ENCODE measurements at places on chromosomes 6 and 20.

DNA sequence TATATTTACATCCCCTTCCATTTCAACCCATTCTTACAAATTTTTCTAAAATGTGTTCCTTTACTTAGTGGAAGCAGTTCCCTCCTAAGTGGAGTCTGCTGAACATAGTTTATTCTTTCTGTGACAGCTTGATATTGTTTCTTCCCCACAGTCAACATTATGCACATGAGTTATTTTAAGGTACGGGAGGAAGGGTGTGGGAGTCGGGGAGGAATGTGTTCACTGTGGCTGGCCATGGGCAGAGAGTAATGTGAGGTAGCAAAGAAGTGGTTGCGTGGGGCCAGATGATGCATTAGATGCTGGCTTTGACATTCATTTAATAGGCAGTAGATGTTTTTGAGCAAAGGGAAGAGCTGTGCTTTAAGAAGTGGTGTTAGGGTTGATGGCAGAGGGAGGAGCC, 98.5 kb downstream of the ARMC2 start:
- no peak for DNase-seq

DNA sequence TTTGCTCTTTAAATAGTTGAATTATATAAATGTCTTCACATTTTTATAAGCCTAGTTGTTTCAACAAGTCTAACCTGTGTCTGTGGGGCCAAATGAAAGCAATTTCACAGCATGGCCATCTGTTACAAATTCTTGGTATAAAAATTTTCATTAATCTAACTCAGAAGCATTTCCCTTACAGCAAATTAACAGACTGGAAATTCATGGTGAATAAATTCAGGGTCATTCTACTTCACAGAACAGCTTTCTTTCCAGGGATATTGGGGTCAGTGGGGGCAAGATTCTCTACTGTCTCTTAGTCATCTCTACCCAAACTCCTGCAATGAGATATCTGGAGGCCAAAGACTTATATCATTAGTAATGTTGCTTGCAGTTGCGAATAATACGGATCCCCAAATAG, 352.1 kb downstream of the MMUT start:
- DNase-seq = no peak

DNA sequence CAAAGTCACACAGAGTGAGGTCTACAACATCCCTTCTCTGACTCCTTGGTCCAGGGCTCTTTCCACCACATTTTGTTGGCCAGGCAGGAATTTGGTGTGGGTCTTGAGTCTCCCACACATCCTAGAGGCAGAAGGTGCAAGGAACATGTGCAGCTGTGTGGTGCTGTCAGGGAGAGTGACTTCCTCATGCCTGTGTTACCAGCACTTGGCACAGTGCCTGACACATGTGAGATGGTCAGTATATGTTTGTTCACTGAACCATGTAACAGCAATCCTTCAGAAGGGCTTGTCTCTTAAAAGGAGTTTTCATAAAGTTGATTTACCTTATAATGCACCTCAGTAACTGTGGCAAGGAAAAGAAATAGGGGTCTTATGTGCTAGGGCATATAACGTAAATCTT, 168.5 kb downstream of the CDC5L start:
- no peak for DNase-seq

GRCh38 chr6:331622-332521, 39.6 kb downstream of the DUSP22 start:
- no peak for DNase-seq

- no peak for DNase-seq
Observed at GRCh38 chr6:85866758-85867401, 224.2 kb upstream of the SYNCRIP start.

DNA sequence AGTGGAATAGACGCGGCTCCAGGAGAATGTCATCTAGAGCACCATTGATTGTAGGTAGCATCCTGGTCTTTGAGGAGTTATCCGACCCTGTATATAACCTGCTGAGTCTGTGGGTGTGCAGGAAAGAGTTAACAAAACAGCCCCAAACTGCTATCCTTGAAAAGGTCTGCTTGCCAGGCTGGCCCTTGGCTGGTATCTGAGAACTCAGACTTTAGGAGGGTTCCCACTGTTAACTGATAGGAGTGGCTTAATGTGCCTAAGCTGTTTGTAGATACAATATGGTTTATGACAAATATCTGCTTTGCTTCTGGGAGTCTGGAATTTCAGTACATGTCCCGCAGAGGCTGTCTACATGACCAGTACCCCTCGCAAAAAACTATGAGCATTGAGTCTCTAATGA, 27.6 kb upstream of the MCUR1 start:
- no peak for DNase-seq

GRCh38 chr6:26064619-26065257, 22.5 kb upstream of the HFE start:
- peak; percentile 26 for DNase-seq

GRCh38 chr6:12717356-12717755, 789 bp downstream of the PHACTR1 start:
- DNase-seq = no peak

DNA sequence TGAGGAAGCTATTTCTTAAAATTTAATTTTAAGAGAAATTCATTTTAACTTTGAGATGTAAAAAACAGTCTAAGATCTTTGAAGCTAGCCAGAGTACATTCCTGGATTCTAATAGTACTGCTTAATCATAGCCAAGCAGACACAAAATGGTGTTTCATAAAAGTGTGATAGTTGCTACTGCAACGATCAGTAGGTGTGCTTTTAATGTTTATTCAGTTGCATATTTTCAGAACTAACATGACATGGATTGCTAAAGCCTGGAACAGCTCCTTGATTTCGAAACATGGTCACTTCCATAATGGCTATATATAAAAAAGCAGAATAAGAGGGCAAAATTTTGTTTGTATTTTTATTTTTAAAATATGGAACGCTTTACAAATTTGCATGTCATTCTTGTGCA, 35.5 kb downstream of the SESN1 start:
- DNase-seq = no peak

- no peak for DNase-seq
Observed at GRCh38 chr6:158926414-158926813, 73.6 kb downstream of the RSPH3 start.

GRCh38 chr20:44396369-44397130, 41.1 kb downstream of the HNF4A start:
- DNase-seq = no peak

DNA sequence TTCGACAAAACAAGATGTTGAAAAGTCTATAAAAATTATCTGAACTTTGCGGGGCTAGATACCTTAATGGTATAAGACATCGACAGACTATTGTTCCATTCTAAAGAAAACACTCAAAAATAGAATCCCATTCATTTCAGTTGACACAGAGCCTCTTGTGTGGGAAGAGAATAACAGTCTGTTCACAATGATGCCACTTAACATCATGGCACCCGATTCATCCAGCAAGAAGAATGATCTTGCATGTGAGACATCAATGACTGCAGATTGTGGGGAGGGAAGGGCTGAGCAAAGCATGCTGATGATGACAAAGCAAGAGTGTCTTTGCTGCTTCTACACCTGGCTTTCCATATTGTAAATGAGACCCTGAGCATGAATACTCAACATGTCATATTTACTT, 49.7 kb upstream of the ARMH2 start:
- DNase-seq = no peak

- DNase-seq = no peak
Observed at GRCh38 chr20:63417097-63417737, 55.2 kb downstream of the KCNQ2 start.

- DNase-seq = no peak
Observed at GRCh38 chr6:134031696-134032255, 20.6 kb downstream of the SLC2A12 start.

- DNase-seq = peak; percentile 71
Observed at GRCh38 chr20:45890077-45890984, 677 bp downstream of the NEURL2 start.

- no peak for DNase-seq
Observed at GRCh38 chr20:63060057-63060991, 53.6 kb upstream of the BHLHE23 start.

DNA sequence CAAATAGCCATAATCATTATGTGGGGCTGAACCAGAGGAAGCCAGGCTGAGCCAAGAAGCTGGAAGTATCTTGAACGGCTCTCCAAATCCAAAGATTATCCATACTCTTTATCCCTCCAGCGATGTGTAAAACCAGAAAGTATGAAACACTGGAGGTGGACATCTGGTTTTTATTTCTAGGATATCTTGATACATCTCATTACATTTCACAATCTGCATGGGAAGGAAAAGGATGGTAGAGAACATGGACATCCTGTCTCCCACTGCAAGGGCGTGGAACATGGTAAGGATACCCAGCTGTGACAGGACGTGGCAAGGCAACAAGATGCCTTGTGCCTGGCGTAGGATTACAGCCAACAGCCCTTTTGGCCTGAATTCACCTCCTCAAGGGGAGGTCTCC, 20.1 kb downstream of the TRIM27 start:
- no peak for DNase-seq

DNA sequence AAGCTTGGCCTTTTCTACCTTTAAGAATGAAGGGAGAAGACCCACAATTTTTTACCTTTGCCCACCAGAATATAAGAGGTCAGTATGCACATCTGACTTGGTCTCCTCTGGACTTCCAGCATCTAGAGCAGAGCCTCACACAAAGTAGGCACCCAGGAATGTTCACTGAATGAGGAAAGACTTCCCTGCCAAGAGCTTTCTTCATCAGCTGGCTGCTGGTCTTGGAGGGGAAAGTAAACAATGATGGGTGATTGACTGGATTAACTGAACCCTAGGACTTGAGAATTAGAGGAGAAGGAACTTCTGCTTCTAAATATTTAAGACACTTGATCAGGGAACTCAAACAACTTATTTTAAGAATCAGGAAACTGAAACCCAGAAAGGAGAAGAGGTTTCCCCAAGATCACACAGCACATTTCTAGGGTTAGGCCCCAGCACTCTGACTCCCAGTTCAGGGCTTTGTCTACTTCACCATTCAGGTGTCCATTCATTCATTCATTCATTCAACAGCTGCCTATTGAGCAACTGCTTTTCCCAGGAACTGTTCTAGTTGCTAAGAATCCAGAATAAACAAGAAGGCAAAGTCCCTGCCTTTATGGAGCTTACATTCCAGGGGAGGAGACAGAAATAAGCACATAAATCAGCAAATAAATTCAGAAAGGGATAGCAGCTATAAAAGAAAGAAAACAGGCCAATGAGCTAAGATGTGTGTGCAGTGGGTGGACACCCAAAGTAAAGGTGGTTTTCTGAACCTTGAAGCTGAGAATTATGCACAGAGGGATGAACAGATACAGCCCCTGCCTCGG, 216.9 kb upstream of the LRFN2 start:
- no peak for DNase-seq

DNA sequence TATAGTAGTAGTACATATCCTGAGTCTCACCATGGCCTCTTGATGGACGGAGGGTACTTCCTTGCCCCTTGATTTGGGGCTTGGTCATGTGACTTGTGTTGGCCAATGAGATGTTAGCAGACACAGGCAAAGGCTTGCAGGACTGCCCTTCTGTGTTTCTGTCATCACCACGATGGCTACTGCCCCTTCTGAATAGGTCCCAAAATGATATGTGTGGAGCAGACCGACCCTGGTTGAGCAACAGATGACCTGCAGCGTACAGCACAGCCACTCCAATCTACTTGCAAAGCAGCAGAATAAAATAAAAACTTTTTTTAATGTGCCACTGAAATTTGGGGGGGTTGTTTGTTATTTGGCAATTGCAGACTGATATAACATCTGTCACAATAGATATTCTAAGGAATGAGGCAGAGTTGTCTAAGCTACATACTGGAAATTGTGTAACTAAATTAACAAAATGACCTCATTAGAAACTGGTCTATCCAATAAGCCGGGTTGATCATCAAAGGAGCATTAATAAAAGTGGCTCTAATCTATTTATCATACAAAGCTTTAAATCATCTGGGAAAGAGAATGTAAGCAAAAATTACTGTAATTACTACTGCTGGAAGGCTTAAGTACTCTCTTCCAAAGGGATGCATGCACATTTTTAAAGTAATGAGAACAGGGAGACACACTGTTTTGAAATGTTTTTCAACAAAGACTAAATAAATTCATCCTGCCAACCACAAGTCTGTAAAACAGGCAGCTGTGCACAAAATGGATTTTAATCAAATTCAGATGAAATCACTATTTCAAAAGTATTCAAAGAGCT, 209.5 kb downstream of the KIF16B start:
- DNase-seq = no peak

DNA sequence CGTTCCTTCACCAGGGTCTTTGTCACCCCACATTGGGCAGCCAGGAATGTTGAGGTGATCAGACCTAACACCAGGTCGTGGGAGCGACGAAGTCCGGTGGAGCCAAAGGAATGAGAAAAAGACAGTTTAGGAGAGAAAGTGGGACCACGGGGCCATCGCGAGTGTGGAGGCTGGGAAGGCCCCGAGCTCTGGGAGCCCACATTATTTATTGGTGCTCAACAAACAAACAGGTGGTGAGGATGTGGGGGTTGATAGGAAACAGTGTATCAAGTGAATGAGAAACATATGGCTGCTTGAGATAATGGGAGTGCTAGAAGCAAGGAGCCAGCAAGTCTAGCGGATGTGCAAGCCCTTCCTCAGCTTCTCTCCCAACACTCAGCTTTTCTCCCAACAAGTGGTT, 287.1 kb upstream of the SGK1 start:
- DNase-seq = no peak

GRCh38 chr6:41696788-41697187, 38.6 kb downstream of the TFEB start:
- DNase-seq = no peak

- DNase-seq = no peak
Observed at GRCh38 chr6:142965164-142965563, 20.2 kb upstream of the HIVEP2 start.

Data from SW 1271 (cell line).